Activated gamma-delta T cell treated with Interleukin-2 at 50 U/mL for 16 hours (primary cell): ENCODE measurements at places on chromosomes 12 and 14.

DNA sequence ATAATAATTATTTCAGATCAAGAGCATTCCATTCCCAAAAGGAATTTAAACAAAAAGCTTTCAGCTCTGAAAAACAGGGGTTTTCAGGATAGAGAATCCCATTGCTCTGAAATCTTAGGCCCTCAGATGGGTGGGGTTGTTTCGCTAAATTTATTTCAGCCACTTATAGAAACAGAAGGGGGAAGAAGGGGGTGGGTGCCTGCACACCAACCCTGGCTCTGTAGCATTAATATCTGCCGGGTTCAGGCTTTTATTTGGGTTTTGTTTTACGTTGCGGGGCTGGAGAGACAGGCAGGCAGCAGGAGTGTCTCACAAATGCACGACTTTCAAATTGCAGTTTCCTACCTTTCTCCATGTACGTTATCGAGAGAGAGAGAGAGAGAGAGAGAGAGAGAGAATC lies 12.5 kb upstream of the ZFP36L1 start:
- no peak for DNase-seq

- no peak for DNase-seq
Observed at GRCh38 chr12:66945189-66945817, 266.4 kb upstream of the GRIP1 start.

DNA sequence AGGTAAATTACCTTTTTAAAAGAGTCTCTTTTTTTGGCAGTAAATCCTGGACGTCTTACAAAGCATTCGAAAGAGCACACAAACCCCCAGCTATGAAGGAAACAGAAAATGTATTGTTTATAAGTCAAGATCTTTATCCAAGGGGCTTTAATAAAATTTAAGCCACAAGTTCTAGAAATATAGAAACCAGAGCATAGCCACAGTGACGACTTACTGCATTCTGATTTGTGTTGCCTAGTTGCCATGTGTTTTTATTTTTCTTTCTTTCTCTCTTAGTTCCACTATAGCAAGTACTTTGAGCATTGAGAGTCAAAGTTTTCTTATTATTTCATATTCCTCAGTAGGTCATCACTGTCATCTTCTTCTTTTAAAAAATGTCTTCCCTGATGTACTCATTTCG lies 47.8 kb upstream of the TBPL2 start:
- DNase-seq = no peak

- peak; percentile 45 for DNase-seq
Observed at GRCh38 chr12:121536899-121537813, 43.7 kb downstream of the KDM2B start.

DNA sequence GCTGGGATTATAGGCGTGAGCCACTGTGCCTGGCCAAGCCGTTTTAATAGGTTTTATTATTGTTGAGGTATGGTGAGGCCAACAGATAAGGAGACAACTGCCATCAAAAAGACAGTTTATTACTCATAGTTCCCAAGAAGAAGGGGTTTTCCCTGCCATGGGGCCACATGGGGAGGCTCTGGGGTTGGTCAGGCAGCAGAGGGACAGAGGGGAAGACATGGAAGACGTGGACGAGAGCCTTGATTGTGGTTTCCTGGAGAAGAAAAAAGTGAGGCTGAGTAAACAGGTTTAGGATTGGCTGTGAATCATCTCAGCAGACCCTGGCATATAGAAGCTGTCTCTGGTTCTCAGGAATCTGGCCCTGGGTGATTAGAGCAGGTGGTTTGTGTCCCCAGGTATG lies 69.9 kb downstream of the FOXN4 start:
- DNase-seq = no peak

DNA sequence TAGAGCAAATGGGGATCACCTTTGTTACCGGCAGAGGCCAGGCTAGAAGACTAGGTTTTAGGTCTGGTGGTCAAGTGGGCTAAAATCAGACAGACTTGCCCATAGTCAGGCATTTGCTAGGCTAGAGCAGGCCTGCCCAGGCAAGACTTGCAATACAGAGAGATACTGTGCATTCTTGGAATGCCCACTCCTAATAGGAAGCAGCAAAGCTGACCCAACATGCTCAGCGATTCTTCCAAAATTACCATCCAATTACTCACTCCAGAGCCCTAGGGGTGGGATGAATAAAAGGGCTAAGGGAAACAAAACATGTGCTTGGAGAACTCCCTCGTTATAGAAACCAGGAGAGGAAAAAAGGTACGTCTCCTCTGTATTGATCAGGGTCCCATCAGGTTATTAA lies 187.8 kb upstream of the AMIGO2 start:
- no peak for DNase-seq

DNA sequence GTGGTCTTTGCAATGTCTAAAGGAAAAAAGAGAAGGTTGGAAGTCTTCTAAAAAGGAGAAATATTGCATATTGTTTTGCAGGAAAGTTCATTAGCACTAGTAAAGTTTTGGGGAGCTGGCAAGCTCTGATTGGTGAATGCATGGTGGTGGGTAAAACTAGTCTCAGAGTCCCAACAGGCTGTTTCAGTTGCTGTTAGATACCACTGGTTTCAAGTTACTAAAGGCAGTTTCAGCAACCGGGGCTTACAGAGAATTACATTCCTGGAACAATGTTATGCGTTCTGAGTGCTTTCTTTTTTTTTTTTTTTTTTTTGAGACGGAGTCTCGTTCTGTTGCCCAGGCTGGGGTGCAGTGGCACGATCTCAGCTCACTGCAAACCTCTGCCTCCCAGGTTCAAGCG lies 208.2 kb downstream of the EPS8 start:
- no peak for DNase-seq

GRCh38 chr12:65170209-65170881 lies 962 bp downstream of the LEMD3 start:
- DNase-seq = peak; percentile 48

GRCh38 chr12:13148485-13148847 lies 45.0 kb upstream of the GSG1 start:
- no peak for DNase-seq

DNA sequence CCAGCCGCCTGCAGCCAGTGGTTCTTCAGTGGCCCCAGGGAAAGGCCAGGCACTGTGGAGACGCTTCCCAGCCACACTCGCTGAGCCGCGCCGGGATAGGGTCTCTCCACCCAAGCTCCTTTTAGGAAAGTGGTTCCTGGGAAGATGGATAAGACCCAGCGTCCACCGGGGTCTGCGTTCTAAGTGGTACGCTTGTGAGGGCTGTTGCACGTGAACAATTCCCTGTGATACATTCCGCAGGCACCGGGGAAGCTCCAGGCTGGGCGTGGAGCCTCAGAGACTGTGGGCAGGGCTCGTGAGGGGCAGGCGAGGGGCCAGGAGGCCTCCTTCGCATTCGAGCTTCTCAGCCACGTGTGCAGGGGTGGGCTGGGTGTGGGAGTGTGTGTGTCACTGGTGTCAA lies 48.4 kb downstream of the GALNT9 start:
- DNase-seq = no peak

GRCh38 chr12:50467439-50467838 lies 37.3 kb upstream of the DIP2B start:
- DNase-seq = no peak

- DNase-seq = peak; percentile 40
Observed at GRCh38 chr12:1660304-1661187, 30.3 kb upstream of the ADIPOR2 start.

DNA sequence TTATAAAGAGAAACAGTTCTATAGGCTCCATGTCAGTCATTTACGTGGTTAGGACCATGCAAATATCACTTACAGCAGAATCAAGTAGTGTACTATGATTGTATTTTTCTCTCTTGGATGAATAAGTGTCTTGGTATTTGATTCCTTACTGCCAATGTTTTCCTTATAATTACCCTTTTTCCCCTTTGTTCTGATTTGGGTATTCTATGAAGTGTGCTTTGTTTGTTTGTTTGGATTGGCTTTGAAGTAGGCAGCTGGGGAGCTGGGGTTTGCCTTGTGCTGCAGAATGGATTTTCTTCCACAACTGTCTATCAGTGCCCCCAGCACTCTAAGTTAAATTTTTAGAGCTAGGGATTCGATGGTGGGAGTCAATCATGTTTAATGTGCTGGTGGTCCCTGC lies 12.4 kb downstream of the TMEM120B start:
- DNase-seq = no peak

GRCh38 chr14:75295061-75295461 lies 16.4 kb downstream of the FOS start:
- no peak for DNase-seq

DNA sequence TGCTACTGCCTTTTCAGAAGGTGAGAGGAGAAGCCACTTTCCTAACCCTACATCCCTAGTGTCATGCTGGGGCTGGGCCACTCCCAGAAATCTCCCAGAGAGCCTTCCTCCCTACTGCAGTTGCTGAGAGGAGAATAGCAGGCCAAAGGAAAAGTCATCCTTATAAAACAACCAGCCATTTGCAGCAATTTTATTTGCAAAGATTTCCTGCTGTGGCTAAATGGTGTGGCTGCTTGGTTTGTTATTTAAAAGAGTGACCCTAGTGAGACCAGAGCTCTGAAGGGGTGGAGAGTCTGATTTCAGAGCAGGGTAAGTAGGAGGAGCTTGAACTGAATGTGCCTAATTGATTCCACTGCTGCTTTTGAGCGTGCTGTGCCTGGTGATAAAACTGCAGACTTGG lies 232.0 kb downstream of the GRIN2B start:
- DNase-seq = no peak

GRCh38 chr12:2893007-2893406 lies 2.3 kb downstream of the TULP3 start:
- DNase-seq = no peak

- no peak for DNase-seq
Observed at GRCh38 chr12:1914114-1914911, 4.1 kb downstream of the CACNA2D4 start.

- no peak for DNase-seq
Observed at GRCh38 chr14:77589099-77589498, 27.3 kb downstream of the SPTLC2 start.

DNA sequence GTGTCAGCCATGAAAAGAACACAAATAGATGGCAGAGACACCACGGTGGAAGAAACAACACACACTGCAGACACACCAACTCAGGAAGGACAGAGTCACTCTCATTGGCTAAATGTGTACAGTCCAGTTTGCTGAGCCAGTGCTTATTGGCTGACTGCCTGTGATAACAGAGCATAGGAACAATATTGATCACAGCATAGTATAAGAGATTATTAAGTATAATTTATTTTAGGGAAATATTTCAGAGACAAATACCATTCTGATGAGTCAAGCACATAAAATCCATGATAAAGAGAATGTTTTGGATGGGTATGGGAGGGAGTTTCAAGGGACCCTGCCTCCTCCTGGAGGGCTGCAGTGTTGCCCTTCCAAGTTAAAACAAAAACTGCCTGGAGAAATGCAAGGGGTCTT lies 50.9 kb downstream of the BTG1 start:
- DNase-seq = no peak

DNA sequence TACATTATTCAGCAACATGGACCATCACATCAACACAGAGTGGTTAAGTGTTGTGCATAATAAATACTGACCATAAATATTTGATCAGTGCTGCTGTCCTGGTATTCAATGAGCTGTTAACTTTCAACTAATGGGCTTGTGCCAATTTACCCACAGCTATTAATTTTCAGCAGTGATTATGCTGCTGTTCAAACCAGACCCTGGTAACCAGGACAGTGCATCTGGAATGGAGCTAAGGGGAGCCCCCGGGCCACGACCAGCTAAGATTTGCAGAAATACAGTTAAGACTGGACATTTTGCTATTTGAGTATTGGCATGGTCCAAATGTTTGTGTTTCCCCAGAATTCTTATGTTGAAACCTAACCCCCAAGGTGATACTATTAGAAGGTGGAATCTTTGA lies 180.4 kb upstream of the GZMB start:
- no peak for DNase-seq

DNA sequence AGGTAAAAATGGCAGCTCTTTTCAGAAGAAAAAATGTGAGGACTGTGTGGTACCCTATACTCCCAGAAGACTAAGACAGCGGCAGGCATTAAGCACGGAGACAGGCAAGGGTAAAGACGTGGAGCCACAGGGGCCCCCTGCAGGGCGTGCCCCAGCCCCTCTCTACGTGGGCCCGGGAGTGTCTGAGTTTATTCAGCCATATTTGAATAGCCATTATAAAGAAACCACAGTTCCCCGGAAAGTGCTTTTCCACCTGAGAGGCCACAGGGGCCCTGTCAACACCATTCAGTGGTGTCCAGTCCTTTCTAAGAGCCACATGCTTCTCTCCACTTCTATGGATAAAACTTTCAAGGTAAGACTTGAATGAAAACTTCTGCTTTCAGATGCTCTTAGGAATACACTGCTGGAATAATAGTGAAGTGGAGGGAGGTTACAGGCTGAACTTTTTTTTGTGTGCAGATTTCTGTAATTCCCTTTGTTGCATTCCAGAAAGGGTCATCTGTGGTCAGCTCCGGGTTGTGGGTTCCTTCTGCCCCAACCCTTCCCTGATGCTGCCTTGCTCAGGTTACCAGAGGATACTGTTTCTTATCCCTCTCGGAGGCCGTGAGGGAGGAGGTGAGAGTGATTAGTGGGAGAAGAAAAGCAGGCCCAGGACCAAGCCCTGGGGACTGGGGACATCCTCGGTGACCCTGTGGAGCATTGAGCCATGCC lies 58.4 kb downstream of the SLC25A47 start:
- DNase-seq = no peak

DNA sequence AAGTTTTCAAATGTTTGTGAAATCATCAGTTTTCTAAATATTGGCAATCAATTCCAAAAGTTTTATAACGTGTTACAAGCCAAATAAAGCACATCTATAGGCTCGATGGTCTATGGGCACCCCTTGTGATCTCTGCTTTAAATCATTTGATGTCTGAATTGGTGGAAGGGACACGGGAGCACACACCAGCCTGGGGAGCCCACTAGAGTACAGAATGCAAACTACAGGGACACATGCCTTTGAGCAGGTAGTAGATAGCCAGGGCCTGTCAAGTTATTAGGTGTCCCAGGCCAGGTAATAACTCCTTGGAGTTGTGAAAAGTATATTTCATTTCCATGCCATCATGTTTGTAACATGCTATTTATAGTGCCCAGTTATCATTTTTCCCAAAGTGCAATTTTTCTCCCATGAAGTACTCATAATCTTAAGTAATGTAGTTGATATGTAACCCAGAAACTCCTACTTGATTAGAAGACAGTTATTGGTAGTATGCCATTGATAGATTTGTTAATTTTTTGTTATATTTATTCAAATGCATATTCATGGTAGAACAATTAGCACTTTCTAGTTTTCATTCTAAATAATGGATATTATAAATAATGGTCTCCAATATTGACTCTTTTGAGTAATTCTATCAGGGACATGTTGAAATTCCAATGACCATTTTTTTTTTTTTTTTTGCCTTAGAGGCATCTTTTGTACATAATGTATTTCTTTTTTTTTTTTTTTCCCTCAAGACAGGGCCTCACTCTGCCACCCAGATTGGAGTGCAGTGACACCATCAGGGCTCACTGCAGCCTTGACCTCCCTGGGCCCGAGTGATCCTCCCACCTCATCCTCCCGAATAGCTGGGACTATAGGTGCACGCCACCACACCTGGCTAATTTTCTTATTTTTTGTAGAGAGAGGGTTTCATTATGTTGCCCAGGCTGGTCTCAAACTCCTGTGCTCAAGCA lies 96.9 kb upstream of the FGD4 start:
- no peak for DNase-seq
